ENCODE measurements at places on chromosomes 1 and 21.

DNA sequence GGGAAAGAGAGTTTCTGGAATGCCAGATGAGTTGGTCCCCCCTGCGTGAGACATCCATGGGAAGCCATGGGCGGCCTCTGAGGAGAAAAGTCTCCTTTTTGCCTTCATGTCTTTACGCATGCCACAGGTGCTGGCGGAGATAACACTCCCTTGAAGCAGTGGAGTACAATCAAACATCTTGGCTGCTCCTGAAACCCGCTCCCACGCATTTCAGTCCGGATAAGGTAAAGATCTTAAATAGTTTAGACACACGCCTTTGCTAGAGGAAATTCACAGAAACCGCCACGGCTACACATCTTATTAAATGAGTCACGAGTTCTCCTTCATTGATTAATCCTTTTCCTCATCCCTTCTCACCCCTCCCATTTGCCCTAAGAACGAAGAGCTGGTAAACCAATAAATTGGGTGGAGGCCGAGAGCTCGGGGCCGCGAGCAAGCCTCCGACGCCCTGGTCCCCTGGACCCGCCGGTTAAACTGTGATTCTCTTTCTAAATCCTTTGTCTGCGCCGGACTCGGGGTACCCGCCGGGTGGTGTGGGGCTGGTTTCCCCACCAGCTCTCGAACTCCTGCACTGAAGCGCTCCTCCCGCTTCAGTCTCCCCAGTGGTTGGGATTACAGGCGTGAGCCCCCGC is 6.6 kb upstream of the ZNF669 start:
- no peak for DNase-seq
- H3K36me3 ChIP-seq: peaks cover 6% of the 10 kb centered on the region
- H3K27ac ChIP-seq: no peak overlapping the region

- no peak for DNase-seq
- H3K4me3 ChIP-seq: no peak overlapping the region
- peaks cover 38% of the 10 kb centered on the region for H3K27me3 ChIP-seq
- no peaks in the 10 kb centered on the region for H3K36me3 ChIP-seq
Measured at GRCh38 chr1:6447016-6447817, 18.8 kb downstream of the TNFRSF25 start.

DNA sequence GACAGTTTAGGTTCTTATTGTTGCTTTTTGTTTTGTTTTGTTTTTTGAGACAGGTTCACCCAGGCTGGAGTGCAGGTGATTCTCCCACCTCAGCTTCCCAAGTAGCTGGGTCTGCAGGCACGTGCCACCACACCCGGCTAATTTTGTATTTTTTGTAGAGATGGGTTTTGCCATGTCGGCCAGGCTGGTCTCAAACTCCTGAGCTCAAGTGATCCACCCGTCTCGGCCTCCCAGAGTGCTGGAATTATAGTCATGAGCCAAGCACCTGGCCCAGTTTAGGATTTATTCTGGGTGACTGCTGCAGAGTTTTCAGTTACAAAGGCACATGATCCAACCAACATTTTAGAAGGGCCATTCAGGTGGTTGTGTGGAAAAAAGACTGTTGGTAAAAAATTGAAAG is 102.0 kb downstream of the SPAG17 start:
- peaks cover 19% of the 10 kb centered on the region for H3K27me3 ChIP-seq
- H3K4me1 ChIP-seq: peaks cover 8% of the 10 kb centered on the region

DNA sequence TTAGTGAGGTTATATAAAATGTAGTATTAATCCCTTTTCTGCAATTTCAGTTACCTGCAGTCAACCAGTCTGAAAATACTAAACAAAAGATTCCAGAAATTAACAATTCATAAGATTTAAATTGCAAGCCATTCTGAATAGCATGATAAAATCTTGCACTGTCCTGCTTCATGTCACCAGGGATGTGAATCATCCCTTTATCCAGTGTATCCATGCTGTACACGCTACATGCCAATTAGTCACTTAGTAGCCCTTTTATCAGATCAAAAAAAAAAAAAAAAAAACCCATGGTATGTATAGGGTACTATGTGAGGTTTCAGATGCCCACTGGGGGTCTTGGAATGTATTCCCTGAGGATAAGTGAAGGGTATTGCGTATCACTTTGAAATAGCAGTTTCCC is 191.3 kb upstream of the HP1BP3 start:
- H3K4me3 ChIP-seq: no peak overlapping the region
- DNase-seq: no peak
- H3K36me3 ChIP-seq: peaks cover 10% of the 10 kb centered on the region
- H3K27me3 ChIP-seq: no peaks in the 10 kb centered on the region
- no peak overlapping the region for H3K27ac ChIP-seq

DNA sequence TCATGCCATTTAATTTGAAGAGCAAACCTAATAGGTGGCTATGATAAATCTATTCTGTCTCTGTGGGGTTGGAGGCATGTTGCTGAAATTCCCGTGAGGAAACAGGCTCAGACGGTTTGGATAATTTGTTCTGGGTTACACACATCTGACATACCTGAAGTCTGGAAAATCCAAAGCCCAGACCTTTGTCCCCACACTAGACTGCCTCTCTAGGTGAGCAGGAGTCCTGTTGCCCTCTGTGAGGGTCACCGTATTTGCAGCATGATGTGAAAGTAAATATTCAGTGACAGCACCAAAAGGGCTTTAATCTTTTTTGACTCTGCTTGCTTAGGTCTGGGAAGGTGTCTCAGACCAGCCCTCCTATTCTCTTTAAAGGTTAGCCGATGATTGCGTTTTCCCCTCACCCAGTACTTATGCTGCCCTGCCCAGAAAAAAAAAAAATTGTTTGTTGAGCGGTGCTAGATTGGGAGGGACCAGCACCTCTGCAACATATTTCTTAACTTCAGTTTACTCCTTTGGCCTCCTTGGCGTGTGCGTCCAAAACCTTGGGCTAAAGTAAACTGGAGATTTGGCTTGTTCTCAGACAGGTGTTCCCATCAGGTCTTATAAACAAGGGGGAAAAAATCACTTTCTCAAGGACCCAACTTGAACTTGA is 67.0 kb downstream of the CACHD1 start:
- no peaks in the 10 kb centered on the region for H3K27me3 ChIP-seq
- H3K4me1 ChIP-seq: peaks cover 20% of the 10 kb centered on the region
- DNase-seq: no peak
- H3K27ac ChIP-seq: no peak overlapping the region
- no peak overlapping the region for H3K4me3 ChIP-seq

DNA sequence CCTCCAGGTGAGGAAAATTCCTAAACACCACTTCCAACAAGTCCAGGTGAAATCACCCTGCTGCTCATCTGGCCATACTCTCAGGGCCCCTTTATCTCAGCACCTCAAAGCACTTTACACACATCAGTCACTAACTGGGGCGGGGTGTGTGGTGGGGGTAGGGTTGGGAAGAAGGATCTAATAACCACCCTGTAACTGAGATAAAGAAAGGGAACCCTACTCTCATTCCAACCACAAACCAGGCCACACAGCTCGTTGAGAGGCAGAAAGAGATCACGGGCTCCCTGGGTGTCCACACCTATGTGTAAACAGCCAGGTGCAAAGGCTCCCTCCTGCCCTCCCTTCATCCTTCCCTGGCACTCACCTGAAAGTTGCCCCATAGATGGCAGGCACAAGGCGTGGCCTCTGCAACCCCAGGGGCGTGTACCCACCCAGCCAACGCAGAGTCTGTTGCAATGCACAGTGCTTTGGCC is 20.4 kb downstream of the GPR161 start:
- H3K36me3 ChIP-seq: no peaks in the 10 kb centered on the region
- H3K27me3 ChIP-seq: peaks cover 16% of the 10 kb centered on the region

GRCh38 chr21:15023776-15024175 is 41.0 kb downstream of the NRIP1 start:
- peaks cover 4% of the 10 kb centered on the region for H3K4me1 ChIP-seq
- H3K27me3 ChIP-seq: no peaks in the 10 kb centered on the region
- no peak overlapping the region for H3K4me3 ChIP-seq
- H3K27ac ChIP-seq: no peak overlapping the region
- no peak for DNase-seq
